Activated naive CD4-positive, alpha-beta T cell (primary cell): ENCODE measurements at places on chromosomes 16 and 17.

DNA sequence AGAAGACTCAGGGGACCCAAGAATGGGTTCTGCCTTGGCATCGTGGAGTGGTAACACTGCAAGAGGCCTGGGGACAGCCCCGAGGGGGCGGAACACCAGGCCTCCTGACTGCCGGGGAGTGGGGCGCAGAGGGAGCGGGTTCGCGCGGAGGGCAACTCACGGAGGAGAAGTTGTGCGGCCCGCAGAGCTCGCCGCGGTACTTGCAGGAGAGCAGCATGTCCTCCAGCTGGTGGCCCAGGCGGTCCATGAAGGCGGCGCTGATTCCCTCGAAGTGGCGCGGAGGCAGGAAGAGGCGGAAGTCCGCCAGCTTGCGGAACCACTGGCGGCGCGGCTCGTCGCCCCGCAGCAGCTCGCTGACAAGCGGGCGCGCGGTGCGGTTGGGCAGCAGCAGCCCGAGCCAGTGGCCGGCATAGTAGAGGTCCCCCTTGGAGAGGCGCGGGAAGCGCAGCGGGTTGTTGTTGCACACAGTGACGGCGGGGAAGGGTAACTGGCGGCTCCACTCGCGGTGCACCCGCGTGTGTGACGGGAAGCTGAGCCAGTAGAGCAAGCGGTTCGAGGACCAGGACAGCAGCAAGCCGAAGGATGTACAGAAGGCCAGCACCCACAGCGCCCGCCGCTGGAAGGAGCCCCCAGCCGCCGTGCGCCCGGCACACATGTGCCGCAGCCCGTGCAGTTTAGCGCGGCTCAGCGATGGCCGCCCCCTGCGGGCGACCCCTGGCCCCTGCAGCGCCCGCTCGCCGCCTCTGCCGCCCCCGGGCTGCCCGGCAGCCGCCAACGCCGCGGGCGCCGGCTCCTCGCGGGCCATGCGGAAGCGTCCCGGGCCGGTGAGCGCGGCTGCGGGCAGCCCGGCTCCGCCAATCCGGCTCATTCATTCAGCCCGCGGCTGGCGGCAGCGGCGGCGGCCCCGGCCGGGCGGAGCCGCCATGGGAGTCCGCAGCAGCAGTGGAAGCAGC lies 1.6 kb downstream of the ASIC2 start:
- no peak for DNase-seq

DNA sequence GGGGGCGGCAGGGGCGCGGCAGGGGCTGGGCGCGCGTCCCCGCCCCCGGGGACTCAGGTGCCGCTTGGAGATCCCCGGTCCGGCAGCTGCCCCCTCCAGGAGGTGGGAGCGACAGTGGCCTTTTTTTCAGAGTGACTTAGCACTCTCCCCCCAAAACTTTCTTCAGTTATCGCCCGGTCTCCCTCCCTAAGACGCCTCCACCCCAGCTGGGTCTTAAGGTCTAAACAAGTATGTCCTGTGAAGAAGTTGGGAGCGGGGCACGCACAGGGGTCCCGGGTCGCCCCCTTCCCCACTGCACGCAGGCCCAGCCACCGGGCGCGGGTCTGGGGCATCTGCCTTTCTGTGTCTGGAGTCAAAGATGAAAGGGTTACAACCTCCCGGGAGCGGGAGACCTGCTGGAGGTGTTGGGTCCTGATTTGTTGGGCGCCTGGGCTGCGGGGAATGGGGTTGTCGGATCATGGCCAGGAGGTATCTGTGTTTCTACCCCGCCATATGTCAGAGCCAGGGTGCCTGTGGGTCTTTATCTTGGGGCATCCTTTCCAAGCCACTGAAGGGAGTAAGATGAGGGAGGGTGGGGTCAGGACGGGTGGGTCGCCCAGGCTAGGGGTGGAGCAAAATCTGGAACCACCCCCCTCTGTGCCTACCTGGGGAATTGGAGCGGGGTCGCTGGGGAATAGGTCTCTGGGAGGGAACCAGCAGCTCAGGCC lies 757 bp downstream of the FMNL1 start:
- DNase-seq = peak; percentile 42

DNA sequence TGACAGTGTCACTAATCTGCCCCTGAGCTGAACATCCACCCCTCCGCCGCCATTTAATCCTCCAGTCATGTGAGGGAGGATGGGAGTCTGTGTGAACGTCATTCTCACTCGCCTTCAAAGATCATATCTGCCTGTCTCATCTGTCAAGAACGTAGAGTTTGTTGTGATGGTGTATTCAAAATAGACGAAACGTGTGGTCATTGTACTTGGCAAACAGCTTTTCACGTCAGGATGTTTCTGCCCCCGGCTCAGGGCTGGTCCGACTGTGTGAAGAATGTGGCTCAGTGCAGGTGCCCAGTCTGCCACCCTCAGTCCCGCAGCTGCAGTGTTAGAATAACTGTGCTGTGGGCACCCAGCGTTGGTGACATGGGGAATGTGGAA lies 148.0 kb downstream of the KCNJ12 start:
- DNase-seq = no peak

DNA sequence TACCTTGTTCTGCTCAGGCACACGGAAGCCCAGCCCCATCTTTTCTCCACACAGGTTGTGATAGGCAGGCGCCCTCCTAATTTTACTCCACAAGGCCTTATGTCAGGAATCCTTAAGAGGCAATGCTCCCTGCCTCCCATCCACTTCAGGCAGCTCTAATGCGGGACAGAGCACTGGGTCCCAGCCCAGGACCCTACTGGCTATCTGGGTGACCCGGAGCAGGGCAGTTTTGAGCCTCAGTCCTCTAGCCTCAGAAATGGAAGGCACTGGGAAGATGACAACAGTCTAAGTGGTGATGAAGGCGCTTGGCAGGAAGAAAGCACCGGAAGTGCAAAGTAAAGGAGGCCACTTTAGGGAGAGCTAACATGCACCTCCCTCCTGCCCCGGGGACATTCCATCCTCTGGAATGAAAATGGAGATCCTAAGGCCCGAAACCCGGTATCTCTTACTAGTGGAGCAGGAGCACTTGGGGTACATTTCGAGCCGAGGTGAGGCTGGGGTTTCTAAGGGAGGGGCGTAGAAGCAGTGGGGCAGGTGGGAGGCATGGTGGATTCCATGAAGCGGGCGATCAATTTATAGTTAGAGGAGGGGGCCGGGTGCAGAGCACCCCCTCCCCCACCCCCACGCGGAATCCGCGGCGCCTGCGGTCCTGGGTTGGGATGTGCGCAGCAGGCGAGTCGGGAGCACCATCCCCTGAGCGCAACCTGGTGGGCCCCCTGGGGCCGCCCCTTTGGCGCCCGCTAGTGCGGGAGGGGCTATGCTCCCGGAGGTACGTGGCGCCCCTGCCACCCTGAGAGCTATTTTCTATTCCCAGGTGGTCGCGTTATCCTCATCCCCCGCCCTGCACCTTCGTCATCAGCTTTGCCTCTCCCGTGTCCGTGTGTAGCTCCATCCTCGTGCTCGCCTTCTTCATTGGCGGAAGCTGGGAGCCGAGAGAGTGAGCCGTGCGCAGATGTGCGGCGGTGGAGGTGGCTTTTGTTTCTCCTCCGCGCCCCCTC lies 4.9 kb downstream of the MT1F start:
- no peak for DNase-seq
